ENCODE measurements at places on chromosomes 1 and 21.

GRCh38 chr21:28421716-28422524 lies 570.8 kb downstream of the LTN1 start:
- H3K27ac ChIP-seq: no peak overlapping the region
- H3K4me3 ChIP-seq: no peak overlapping the region
- H3K27me3 ChIP-seq: no peaks in the 10 kb centered on the region
- H3K36me3 ChIP-seq: no peaks in the 10 kb centered on the region
- DNase-seq: no peak

GRCh38 chr1:167273027-167273800 lies 52.5 kb downstream of the POU2F1 start:
- no peaks in the 10 kb centered on the region for H3K36me3 ChIP-seq
- no peak overlapping the region for H3K27ac ChIP-seq
- no peak overlapping the region for H3K4me3 ChIP-seq
- H3K4me1 ChIP-seq: no peaks in the 10 kb centered on the region

DNA sequence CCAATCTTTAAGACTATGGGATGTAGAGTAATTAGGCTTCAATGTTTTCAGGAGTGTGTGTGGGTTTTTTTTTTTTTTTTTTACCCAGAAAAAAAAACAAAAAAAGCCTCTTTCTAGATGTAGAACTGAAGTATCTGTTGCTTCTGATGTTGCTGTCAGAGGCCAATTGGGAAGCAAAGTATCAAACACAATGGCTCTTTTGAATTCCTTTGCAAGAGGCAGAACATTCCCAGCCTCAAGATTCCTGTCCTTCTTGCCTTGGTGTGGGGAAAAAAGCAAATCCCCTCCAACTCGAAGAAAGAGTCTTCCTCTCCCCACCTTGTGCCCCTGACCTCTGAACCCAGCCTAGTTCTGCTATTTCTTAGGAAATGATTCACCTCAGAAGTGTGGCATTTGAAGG lies 55.4 kb upstream of the LMO4 start:
- H3K4me1 ChIP-seq: no peaks in the 10 kb centered on the region
- H3K4me3 ChIP-seq: no peak overlapping the region
- no peak overlapping the region for H3K27ac ChIP-seq
- DNase-seq: no peak
- H3K27me3 ChIP-seq: no peaks in the 10 kb centered on the region
- H3K36me3 ChIP-seq: no peaks in the 10 kb centered on the region

GRCh38 chr21:31874812-31875212 lies 2.0 kb downstream of the HUNK start:
- no peak for DNase-seq
- no peak overlapping the region for H3K4me3 ChIP-seq
- peaks cover 16% of the 10 kb centered on the region for H3K4me1 ChIP-seq
- H3K36me3 ChIP-seq: no peaks in the 10 kb centered on the region

GRCh38 chr1:207423560-207424292 lies 30.4 kb upstream of the CR2 start:
- no peak for DNase-seq
- no peaks in the 10 kb centered on the region for H3K27me3 ChIP-seq
- no peaks in the 10 kb centered on the region for H3K4me1 ChIP-seq
- no peak overlapping the region for H3K27ac ChIP-seq

GRCh38 chr1:218272366-218272765 lies 12.7 kb upstream of the RRP15 start:
- no peaks in the 10 kb centered on the region for H3K36me3 ChIP-seq
- H3K27ac ChIP-seq: no peak overlapping the region
- H3K4me1 ChIP-seq: no peaks in the 10 kb centered on the region
- no peak for DNase-seq
- no peak overlapping the region for H3K4me3 ChIP-seq
- no peaks in the 10 kb centered on the region for H3K27me3 ChIP-seq

GRCh38 chr1:172342584-172343239 lies 77.8 kb upstream of the C1orf105 start:
- DNase-seq: no peak
- no peak overlapping the region for H3K4me3 ChIP-seq
- no peaks in the 10 kb centered on the region for H3K36me3 ChIP-seq
- peak overlapping the region; percentile 8 for H3K27ac ChIP-seq
- no peaks in the 10 kb centered on the region for H3K4me1 ChIP-seq

GRCh38 chr21:46066591-46067331 lies 31.2 kb upstream of the COL6A2 start:
- no peaks in the 10 kb centered on the region for H3K27me3 ChIP-seq
- peak overlapping the region; percentile 84 for H3K27ac ChIP-seq

DNA sequence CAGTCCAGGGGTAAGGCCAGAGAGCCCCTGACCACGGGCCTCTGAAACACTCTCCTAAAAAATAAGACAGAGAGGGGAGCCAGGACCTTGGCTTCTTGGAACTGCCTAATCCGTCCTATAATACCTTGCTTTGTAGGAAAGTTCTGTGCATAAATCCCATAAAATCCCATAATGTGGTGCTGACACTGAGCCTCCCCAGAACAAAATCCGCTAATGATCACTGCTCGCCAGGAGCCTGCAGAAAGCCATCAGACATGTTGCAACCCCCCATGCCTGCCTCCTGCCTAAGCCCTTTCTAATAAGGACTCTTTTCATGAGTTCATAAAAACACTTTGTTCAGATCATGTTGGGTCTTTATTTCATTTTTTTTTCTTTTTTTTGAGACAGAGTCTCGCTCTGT lies 9.3 kb upstream of the DHRS3 start:
- H3K27ac ChIP-seq: no peak overlapping the region
- no peaks in the 10 kb centered on the region for H3K27me3 ChIP-seq
- DNase-seq: no peak
- no peak overlapping the region for H3K4me3 ChIP-seq

- peak overlapping the region; percentile 95 for H3K27ac ChIP-seq
- peaks cover 39% of the 10 kb centered on the region for H3K4me1 ChIP-seq
- H3K4me3 ChIP-seq: peak overlapping the region; percentile 9
- DNase-seq: no peak
- peaks cover 89% of the 10 kb centered on the region for H3K36me3 ChIP-seq
- H3K27me3 ChIP-seq: no peaks in the 10 kb centered on the region
These were observed 5.0 kb downstream of the NDUFS2 start for GRCh38 chr1:161207173-161207572.

DNA sequence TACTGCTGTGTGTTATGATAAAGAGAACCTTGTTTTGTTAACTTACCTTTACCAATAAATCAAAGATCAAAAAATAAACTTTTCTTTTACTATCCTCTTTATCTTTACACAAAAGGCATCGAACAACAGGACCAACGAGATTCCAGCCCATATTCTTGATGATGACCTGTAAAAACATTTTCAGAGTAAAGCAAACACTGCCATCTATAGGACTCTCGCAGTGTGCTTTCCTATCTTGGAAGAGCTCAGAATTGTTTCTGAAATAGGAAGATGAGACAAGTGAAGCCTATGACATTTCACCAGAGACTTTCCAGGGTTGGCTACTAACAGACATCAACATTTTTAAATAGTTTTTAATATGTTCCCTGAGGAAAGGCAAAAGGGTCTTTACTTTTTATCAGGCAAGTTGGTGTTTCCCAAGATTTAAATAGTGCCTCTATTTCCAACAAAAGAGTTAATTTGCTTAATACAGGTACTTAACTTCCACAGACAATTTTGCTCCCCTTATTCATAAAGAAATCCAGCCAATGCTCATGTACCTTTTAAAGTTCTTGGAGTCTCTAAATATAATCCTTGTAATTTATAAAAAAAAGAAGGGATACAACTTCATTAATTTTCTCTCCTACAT lies 7.3 kb downstream of the GLMN start:
- no peak overlapping the region for H3K27ac ChIP-seq
- H3K4me1 ChIP-seq: no peaks in the 10 kb centered on the region
- DNase-seq: no peak

DNA sequence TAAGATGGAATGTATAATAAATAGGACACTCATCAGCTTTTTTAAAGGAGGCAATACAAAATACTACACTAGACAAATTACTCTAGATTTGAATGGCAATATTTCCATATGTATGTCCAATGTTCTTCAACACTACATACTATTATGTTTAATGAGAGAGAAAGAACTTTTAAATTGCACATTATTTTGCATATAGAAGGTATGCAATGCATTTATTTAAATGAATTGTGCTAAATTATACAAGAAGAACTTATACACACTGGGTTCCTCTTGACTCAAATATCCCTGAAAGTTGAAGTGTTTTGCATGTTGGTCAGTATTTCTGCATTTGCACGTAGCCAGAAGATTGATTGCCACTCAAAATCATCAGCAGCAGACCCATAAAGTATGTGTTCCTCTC lies 839.6 kb downstream of the ADGRL2 start:
- H3K27me3 ChIP-seq: no peaks in the 10 kb centered on the region
- H3K4me3 ChIP-seq: no peak overlapping the region
- no peaks in the 10 kb centered on the region for H3K36me3 ChIP-seq
- H3K27ac ChIP-seq: no peak overlapping the region
- DNase-seq: no peak

- H3K4me3 ChIP-seq: no peak overlapping the region
- DNase-seq: no peak
These were observed 3.5 kb downstream of the SH3BGRL3 start for GRCh38 chr1:26283279-26283853.

DNA sequence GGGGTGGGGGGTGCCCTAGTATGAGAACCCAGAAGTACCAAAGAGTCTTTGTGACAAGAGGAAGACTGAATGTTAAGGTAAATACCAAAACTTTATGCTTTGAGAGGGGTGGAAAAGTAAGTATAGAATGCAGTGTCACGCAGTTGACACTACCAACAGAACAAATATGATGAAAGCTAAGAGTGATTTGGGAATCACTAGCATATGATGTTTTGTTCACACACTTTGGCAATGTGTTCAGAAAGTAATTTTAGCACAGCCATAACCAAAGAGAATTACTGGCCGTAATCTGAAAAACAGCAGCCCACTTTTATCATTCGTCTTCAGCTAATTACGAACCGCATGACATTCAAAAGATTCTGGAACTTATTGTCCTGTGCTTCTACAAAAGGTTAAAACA lies 59.5 kb downstream of the ENAH start:
- H3K27me3 ChIP-seq: no peaks in the 10 kb centered on the region
- no peaks in the 10 kb centered on the region for H3K36me3 ChIP-seq
- H3K4me3 ChIP-seq: no peak overlapping the region
- H3K4me1 ChIP-seq: no peaks in the 10 kb centered on the region
- no peak overlapping the region for H3K27ac ChIP-seq

GRCh38 chr1:45892068-45892785 lies 88.8 kb downstream of the MAST2 start:
- H3K4me1 ChIP-seq: no peaks in the 10 kb centered on the region
- H3K36me3 ChIP-seq: no peaks in the 10 kb centered on the region
- H3K4me3 ChIP-seq: no peak overlapping the region
- H3K27me3 ChIP-seq: no peaks in the 10 kb centered on the region
- no peak for DNase-seq

DNA sequence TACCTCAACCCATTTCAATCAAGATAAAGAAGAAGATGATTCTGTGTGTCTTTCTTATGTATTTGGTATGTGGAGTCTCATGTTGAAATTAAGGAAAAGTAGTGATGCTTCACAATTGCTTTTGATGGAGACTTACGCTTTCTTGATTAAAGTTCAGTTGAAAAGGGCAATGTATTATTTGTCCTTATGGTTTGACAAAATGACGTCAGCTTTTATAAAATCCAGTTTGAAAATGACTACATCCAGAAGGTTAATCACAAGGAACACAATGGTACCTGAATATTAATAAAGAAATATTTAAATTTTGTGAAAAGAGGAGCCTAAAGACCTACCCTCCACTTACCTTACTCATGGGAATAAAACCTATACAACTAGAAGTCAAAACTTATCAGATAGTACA lies 4.4 kb downstream of the KRTAP26-1 start:
- H3K4me1 ChIP-seq: no peaks in the 10 kb centered on the region
- H3K27me3 ChIP-seq: no peaks in the 10 kb centered on the region
- H3K4me3 ChIP-seq: no peak overlapping the region
- H3K36me3 ChIP-seq: no peaks in the 10 kb centered on the region

- H3K36me3 ChIP-seq: no peaks in the 10 kb centered on the region
- no peak overlapping the region for H3K4me3 ChIP-seq
- no peak overlapping the region for H3K27ac ChIP-seq
- no peak for DNase-seq
- H3K27me3 ChIP-seq: no peaks in the 10 kb centered on the region
These were observed 10.7 kb downstream of the ENAH start for GRCh38 chr1:225642177-225642576.

DNA sequence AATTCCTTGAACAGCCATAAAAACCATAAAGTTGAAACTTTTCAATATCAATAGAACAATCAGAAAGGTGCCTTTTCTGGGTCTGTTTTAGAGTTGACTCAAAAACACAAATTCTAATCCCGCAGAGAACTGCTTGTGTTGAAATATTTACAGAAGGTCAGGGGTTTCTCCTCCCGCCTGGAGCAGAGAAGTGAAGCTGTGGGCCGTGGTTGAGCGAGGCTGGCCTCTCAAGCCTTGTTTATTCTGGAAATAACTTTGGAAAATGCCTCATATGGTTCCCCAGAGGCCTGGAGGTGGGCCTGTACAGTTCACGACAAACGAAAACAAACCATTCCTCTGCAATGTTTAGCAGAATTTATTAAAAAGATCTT lies 90.8 kb upstream of the ERRFI1 start:
- H3K36me3 ChIP-seq: no peaks in the 10 kb centered on the region
- no peaks in the 10 kb centered on the region for H3K27me3 ChIP-seq
- no peak overlapping the region for H3K4me3 ChIP-seq
- DNase-seq: no peak
- H3K27ac ChIP-seq: peak overlapping the region; percentile 90
- peaks cover 42% of the 10 kb centered on the region for H3K4me1 ChIP-seq

DNA sequence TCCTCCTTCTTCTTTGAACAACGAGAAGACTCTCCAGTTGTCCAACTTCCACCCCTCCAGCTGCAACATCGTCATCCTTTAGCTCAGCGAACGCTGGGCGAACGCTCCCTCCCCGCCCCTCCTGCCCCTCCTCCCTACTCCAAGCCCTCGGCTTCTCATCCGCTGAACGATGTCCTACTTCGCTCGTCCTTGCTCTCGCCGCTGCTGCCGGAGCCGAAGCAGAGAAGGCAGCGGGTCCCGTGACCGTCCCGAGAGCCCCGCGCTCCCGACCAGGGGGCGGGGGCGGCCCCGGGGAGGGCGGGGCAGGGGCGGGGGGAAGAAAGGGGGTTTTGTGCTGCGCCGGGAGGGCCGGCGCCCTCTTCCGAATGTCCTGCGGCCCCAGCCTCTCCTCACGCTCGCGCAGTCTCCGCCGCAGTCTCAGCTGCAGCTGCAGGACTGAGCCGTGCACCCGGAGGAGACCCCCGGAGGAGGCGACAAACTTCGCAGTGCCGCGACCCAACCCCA lies at the start of gene BCAN:
Gene BCAN (plus strand): TSS at position 357 of the 504 bp plus-strand sequence. CDS start 3,938 bp downstream, outside the sequence.
- H3K4me1 ChIP-seq: peaks cover 15% of the 10 kb centered on the region
- no peaks in the 10 kb centered on the region for H3K36me3 ChIP-seq
- peak within 1 kb of the TSS; percentile 41 for H3K4me3 ChIP-seq
- H3K27me3 ChIP-seq: peaks cover 100% of the 10 kb centered on the region
- no peak for DNase-seq

GRCh38 chr1:25100151-25100833 lies 132.0 kb downstream of the SYF2 start:
- DNase-seq: no peak
- no peak overlapping the region for H3K4me3 ChIP-seq
- H3K27ac ChIP-seq: no peak overlapping the region
- no peaks in the 10 kb centered on the region for H3K4me1 ChIP-seq
